GM12878 (cell line): ENCODE measurements at places on chromosomes 3 and 15. TPM values are rescaled to one million over a fixed set of nuclear protein-coding genes. Genes with fewer than 3 reads are reported as not detected.

GRCh38 chr3:161462138-161462537 is 34.5 kb upstream of the OTOL1 start:
- no peak for DNase-seq

Gene DHX36
- 17.7 and 21.1 TPM in 2 replicates for polyA plus RNA-seq

DNA sequence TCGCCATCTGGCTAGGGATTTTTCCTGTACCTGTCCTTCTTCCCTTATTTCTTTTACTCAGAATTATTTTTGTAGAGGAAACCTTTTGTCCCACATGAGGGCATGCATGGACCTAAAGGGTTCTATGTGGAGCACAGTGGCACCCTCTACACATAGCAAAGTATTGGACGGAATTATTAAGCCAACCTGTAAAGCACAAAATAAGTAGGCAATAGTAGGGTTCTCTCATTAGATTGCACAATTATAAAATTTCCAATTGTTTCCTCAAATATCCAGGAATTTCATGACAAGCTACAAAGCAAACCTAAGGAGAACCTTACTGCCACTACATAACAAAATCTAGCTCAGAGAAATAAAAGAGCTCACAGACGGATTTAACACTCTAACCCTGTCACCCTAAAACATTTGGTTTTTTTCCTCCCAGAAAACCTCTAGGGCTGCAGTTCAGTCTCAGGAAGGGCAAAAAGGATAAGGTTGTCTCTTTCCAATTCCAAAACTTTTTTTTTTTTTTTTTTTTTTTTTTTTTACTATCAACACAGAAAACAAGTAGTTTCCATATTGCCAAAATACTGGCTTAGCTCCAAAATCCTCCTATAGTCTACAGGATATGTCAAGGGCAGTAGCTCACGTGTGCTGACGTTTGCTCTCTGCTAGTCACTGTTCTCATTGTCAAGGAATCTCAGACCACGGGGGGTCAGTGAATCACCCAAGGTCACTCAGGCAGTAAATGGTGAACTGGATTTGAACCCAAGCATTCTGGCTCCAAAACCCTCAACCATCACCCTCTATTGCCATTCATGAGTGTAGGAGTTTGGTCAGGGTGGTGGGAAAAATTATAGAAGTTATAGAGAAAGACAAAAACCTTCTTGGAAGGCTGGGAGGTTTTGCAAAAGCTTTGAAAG is 52.3 kb downstream of the NCEH1 start:
- DNase-seq: no peak

GRCh38 chr3:192570315-192570714 is 157.0 kb downstream of the FGF12 start:
- DNase-seq: no peak

GRCh38 chr3:14273901-14274611 is 95.4 kb downstream of the LSM3 start:
- DNase-seq: no peak

- no peak for DNase-seq
Measured at GRCh38 chr3:158896729-158897128, 94.9 kb downstream of the MFSD1 start.

Gene CLDN16
- polyA plus RNA-seq: 3.8 and 4.2 TPM in 2 replicates

Gene CHL1
- 1.0 and 1.6 TPM in 2 replicates for polyA plus RNA-seq

Gene ZMYND10
- 0.29 and 0.94 TPM in 2 replicates for polyA plus RNA-seq
